ENCODE measurements at places on chromosomes 1 and 21. TPM values are rescaled to one million over a fixed set of nuclear protein-coding genes. Genes with fewer than 3 reads are reported as not detected.

Gene RXFP4
- not detected for total RNA-seq

Gene RIMKLA
- under 0.01 TPM for total RNA-seq

Gene CCDC185
- not detected for total RNA-seq

Gene TMEM222
- 22.9 TPM for total RNA-seq

Gene ACOT11
- 1.8 TPM for total RNA-seq

Gene REN
- total RNA-seq, result 0.28 TPM

Gene CFAP74
- total RNA-seq, result not detected

Gene TNFRSF9
- 0.14 TPM for total RNA-seq

Gene CFHR2
- not detected for total RNA-seq

Gene RXRG
- total RNA-seq, result not detected

Gene GPR52
- total RNA-seq, result 0.55 TPM

Gene CFHR1
- total RNA-seq, result not detected

Gene PODN
- 58.7 TPM for total RNA-seq
